ENCODE measurements at places on chromosomes 4 and X. TPM values are rescaled to one million over a fixed set of nuclear protein-coding genes. Genes with fewer than 3 reads are reported as not detected.
A peak's percentile ranks its signal among the peaks of the same experiment; 100 is the strongest.

The SH2D1A gene
- 0.16 TPM for polyA plus RNA-seq

GRCh38 chr4:151173871-151174270, 74.4 kb downstream of the RPS3A start:
- DNase-seq: peak; percentile 52

The GAGE12H gene
- not detected for polyA plus RNA-seq

DNA sequence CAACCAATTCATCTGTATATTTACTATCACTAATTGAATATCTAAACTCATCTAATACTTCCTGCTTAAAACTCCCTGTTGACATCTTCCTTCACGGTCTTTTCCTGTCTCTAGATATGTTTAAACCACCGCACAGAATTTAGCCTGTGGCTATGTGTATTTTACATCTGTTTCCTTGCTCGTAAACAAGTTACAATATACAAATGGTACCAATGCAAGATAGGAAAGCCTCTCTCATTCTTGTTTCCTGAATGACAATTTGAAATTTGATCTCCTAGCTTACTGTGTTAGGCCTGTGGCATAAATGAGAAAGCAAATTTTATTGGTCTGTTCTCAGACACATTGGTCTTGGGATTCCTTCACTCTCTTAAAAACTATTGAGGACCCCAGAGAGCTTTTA, 89.7 kb upstream of the PCDH7 start:
- DNase-seq: no peak

- no peak for DNase-seq
Measured at GRCh38 chr4:145944886-145945285, 6.3 kb upstream of the ZNF827 start.

- DNase-seq: no peak
Measured at GRCh38 chrX:113594123-113594841, 753.7 kb upstream of the AMOT start.

DNA sequence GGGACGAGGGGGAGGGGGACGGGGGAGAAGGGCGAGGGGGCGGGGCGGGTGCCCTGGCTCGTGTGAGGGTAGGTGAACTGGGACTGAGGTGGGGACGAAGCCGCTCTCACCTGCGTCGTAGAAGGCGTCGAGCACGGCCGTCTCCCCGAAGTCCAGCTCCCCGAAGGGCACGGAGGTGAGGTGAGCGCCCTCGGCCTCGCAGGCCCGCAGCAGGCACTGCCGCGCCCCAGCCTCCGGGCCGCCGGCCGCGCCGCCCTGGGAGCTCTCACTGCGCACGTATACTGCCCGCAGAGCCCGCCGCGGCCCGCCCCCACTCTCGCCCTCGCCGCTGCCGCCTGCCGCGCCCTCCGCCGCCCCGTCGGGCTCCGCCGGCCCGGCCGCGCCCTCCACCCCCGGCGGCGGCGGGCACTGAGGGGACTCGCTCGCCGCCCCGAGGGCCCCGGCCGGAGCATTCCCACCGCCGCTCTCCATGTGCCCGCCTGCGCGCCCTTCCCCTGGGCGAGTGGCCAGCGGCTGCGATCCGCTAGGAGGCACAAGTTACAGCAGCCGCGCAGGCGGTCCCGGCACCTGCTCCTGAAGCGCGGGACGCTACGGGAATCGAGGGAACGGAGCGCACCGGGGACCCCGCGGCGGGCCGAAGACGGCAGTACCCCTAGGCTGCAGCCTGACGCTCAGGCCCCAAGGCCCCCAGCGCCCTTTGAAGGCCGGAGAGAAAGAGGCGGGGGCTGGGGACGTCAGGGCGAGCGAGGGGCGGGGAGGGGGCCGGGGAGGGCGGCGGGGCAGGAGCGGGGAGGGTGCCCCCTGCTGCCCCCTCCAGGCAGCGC, at the start of gene MAP3K15:
Gene MAP3K15, minus strand, starts transcription at position 718 of the 824 bp plus-strand sequence. Its CDS starts 247 bp downstream, at position 471.
- DNase-seq: peak; percentile 69

DNA sequence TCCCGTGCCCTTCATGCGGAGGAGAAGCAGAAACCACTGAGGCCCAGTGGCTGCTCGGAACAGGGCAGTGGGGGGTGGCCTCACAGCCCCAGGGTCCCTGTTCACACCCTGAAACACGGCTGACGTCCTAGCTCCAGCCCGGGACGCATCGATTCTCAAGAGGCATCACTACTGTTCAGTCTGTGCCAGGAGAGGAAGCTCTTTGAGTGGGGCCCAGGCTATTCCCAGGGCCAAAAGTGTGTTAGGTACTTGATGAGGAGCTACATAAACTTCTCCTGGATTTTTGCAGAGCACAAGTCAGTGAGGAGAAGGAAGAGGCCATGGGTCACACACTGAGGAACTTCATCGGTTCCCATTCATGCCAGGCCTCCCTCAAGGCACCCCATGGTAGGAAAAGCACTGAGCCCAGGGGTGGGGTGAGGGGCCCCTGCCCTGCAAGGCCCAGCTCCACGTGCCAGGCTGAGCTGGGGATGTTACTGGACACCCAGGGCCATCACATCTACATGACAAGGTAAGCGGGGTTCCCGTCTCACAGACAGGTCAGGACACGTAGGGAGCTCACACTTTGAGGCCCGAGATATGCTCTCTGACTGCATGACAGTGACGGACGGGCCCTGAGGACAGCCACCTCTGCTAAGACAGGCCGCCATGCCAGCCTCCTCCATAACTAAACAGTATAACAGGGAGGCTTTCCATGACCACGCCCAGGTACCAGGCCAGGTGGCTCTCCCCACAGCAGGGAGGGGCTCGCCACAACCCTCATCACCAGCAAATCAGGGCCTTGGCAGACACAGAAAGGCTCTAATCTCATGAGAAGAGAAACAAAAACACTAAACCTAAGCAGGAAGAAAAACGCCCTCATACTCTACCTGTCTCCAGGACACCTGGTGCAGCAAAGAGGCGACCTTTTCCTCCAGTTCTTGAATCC, 12.4 kb downstream of the TNIP2 start:
- DNase-seq: no peak

The IL1RAPL1 gene
- 0.48 TPM for polyA plus RNA-seq

- no peak for DNase-seq
Measured at GRCh38 chrX:136858007-136858756, 22.3 kb downstream of the RBMX start.

The ITIH6 gene
- polyA plus RNA-seq: not detected

DNA sequence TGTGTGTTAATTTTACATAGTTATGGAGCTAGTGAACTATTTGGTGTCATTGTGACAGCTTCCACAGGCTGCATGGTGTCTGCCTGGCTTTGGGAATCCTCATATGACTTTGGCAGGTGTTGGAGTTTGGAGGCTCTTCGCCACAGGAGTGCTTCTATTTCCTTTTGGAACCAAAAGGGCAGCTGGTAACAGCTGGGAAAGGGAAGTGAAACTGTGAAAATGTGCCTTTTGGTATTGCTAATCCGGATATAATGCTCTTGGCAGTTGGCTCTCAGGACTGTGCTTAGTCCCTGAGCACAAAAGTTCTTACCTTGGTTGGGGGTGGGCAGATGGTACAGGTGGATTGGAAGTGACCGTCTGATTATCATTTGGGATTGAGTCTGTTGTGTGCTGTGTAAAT, 18.1 kb downstream of the OFD1 start:
- DNase-seq: no peak
